ENCODE measurements at places on chromosomes 16 and 17.

- no peak for DNase-seq
Observed at GRCh38 chr17:72176951-72177660, 56.3 kb downstream of the SOX9 start.

DNA sequence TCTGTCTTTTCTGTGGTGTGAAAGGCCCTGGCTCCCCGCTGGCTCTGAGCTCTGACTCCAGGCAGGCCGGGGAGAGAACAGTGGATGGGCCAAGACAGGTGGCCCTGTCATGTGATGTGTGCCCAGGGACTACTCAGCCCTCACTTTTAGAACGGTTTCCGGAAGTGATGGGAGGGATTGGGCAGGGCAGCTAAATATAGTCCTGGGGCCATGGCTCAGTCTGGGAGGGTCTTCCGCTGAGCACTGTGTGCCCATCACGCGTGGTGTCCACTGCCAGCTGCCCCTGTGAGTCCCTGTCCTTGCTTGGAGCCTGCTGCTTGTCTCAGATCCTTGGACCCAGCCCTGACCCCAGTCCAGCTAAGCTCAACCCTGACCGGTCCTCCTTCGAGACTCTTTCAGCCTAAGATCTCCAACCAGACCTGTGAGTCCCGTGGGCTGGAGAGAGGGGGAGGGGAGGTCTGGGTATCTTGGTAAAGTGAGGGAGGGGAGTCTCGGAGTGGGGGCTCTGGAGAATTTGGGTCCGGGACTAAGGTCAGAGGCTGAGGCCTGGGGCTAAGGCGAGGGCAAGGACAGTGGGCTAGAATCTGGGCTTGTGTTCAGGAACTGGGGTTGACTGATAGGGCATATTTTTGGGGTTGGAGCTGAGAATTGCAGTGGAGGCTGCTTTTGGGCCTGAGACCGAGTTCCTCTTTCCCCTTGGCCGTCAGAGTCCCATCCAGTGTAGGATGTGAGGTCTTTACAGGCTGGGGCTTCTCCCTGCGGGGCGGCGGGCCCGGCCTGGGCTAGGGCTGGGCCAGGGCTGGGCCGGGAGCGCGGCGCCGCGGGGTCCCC is at the start of gene TRIM72:
TSS of gene TRIM72 (plus strand) at position 243 of the 831 bp plus-strand sequence. CDS start 620 bp downstream, outside the sequence.
- no peak for DNase-seq

DNA sequence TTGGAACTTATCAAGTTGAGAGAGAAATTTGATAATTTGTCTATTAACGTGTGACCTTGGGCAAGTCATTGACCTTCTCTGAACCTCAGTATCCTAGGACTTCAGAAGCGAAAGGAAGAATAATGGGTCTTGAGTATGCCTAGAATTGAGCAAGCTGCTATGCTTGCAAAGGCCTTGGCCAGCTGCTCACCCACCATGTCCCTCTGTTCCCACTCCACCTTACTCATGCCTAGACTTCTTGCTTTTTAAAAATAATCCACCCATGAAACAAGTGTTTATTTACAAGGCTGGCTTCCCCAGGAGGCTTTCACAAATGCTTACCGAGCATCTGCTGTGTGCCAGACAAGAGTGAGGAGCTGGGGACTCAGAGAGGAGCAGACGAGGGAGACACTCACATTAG is 590.6 kb downstream of the MAF start:
- DNase-seq = no peak

GRCh38 chr16:84851192-84852127 is 31.7 kb downstream of the CRISPLD2 start:
- DNase-seq = no peak

- no peak for DNase-seq
Observed at GRCh38 chr16:54185045-54185444, 101.5 kb downstream of the IRX3 start.

GRCh38 chr17:29331708-29332085 is 37.7 kb upstream of the NUFIP2 start:
- no peak for DNase-seq

DNA sequence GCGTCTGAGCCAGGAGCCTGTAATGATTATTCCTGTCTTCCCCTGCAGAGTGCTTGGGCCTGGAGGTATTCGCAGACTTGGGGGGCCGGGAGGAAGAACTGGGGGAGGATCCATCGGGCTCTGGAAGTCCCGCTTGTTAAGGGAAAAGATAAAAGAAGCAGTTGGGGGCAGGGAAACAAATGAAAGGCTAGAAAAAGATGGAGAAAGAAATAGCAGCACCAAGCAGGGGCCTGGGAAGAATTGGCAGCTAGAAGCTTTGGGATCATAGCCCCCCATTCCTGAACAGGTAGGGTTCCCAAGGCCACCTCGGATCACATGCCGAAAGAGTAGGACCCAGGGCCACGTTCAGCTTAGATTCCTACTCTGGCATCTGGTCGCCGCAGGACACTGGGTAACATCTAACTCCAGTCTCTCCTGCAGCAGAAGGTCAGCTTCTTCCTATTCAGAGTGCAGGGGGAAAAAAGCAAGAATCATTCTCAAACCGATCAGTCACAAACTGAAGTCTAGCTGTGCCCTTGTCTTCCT is 23.6 kb downstream of the ADAM11 start:
- DNase-seq = no peak

DNA sequence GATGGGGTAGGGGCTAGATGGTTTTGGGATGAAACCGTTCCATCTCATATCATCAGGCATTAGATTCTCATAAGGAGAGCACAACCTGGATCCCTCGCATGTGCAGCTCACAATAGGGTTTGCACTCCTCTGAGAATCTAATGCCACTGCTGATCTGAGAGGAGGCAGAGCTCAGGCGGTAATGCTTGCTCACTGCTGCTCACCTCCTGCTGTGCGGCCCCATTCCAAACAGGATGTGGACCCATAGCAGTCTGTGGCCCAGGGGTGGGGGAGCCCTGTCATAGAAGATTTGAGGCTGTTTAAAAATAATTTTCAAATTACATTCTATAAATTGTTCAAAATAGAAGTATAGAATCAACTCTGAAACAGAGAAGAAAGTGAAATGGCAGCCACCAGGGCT is 50.8 kb downstream of the PHKB start:
- DNase-seq = no peak

DNA sequence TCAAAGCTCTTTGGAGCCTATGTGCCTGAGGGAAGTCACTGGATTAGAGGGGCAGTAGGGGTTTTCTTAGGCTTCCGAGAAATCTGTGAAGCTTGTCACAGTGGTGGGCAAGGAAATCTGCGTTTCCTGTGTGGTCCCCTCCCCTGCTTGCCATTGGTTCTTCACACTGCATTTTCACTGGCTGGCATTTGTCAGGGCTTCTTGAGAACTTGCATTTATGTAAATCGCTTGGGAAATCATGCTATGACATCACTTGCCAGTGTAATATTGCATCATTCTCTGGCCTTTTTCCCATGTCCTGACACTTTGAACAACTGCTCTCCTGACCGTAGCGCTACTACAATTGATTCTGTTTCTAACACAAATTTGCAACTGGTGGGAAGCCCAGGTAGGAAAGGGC is 1.8 kb downstream of the CACNG3 start:
- DNase-seq = no peak

GRCh38 chr16:3654249-3654991 is at the start of gene DNASE1:
TSS of gene DNASE1 (plus strand) at chr16:3654691. CDS start at chr16:3655374, 683 bp downstream.
- DNase-seq = no peak

DNA sequence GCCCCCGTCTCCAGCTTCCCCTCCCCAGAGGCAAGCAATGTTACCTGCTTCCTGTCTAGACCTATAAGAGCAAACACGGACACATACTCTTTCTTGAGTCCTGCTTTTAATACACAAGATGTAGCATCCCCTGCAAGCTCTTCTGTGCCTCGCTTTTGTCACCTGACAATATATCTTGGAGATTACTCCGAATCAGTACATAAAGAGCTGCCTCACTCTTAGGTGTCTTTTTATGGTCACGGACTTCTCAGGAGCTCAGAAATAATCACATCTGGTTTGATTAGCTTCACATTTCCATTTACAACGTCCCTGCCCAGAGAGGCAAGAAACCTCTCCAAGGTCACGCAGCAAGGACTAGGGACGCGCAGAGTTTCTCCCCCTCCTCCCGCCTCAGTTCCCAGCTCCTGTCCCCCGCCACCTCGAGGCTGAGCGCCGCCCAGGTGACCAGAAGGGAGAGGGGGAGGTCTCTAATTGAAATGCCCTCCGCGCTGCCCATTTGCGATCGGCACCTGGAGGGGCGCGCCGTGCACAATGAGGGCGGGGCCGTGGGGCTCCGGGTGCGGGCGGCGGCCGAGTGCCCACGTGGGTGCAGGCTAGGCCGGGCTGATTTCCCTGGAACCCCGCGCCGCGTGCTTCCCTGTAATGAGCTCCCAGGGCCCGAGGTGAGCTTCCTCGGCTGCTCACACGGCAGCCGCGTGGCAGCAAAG is 13.8 kb upstream of the SEZ6 start:
- no peak for DNase-seq

GRCh38 chr16:81834868-81835267 is 55.8 kb downstream of the PLCG2 start:
- no peak for DNase-seq

DNA sequence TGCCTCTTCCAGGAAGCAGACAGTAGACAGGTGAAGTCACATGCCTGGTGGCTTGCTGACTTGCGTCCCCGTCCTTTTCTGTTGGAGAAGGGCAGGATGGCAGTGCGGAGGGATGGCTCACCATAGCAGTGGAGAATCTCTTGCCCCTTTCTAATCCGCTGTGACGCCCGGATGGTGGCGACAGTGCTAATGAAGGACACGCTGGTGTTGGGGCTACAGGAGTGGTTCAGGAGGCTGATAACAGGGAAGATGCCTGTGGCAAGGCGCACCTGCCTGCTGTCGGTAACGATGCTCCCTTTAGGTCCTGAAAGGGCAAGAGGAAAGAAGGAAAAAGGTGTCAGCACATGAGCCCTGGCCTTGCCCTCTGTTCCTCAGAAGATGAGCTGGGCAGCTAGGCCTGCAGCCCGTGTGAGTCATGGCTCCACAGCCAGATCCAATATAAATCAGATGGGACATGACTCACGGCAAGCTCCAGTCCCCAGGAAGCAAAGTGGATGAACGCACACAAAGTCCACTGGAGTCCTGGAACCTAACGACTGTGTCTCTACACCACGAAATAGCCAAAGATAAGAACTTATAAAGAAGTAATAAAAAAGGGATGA is 25.5 kb downstream of the SERPINF1 start:
- DNase-seq = no peak

DNA sequence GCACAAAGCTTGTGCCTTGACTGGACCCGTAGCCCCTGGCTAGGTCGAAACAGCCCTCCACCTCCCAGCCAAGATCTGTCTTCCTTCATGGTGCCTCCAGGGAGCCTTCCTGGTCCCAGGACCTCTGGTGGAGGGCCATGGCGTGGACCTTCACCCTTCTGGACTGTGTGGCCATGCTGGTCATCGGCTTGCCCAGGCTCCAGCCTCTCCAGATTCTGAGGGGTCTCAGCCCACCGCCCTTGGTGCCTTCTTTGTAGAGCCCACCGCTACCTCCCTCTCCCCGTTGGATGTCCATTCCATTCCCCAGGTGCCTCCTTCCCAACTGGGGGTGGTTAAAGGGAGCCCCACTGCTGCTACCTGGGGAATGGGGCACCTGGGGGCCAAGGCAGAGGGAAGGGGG is 3.5 kb downstream of the CTRL start:
- DNase-seq = no peak

DNA sequence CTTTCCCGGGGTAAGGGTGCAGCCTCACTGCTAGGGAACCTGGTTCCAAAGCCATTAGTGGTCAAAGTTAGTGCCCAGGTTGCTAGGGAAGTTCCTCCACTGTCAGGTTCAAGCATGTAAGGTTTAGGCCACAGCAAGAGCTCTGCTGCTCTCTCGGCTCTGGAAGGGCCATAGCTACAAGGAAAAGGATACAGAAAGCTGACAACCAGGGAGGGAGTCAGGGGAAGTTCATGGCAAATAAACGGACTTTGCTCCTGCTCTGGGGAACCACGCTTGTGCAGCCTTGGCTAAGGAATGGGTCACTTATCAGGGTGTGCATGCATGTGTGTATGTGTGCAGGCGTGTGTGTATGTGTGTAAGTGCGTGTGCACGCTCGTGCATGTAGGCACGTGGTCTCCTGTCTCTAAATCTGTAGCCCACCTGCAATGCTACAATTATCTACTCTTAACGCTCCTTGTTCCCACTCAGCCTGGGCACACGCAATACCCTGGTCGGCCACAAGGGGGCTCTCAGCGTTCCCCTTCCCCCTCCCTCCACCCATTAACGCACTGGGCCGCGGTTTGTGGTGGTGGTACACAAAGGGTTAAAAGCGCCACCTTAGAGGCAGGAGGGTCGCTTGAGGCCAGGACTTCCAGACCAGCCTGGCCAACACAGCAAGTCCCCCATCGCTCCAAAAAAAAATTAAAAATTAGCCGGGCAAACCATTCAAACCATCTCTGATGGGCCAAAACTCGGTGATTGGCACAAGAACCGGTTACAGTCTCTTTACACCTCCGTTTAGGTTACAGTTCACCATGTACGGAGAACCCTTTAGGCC is 48.4 kb upstream of the KDM8 start:
- no peak for DNase-seq

Data from cortex of kidney (tissue), 1 donor.